ENCODE measurements at places on chromosomes 2 and 18. TPM values are rescaled to one million over a fixed set of nuclear protein-coding genes. Genes with fewer than 3 reads are reported as not detected.

Gene ANKRD30B
- total RNA-seq, result not detected

Gene TIGD1
- total RNA-seq, result 4.6 TPM

Gene RGPD4
- 0.07 TPM for total RNA-seq

Gene TMEM37
- total RNA-seq, result 1.5 TPM

Gene C1GALT1C1L
- total RNA-seq, result 2.6 TPM

Gene RNF125
- 0.35 TPM for total RNA-seq

Gene HOXD8
- total RNA-seq, result 4.8 TPM

Gene CIDEA
- total RNA-seq, result not detected

Gene RPRM
- total RNA-seq, result not detected

Gene C2orf80
- total RNA-seq, result not detected

Gene UPP2
- not detected for total RNA-seq

All from A549 treated with GW870086 at 1 μM for 4 hours (cell line).